Substantia nigra (tissue), 51 donors: ENCODE measurements at places on chromosomes 1 and 21.

DNA sequence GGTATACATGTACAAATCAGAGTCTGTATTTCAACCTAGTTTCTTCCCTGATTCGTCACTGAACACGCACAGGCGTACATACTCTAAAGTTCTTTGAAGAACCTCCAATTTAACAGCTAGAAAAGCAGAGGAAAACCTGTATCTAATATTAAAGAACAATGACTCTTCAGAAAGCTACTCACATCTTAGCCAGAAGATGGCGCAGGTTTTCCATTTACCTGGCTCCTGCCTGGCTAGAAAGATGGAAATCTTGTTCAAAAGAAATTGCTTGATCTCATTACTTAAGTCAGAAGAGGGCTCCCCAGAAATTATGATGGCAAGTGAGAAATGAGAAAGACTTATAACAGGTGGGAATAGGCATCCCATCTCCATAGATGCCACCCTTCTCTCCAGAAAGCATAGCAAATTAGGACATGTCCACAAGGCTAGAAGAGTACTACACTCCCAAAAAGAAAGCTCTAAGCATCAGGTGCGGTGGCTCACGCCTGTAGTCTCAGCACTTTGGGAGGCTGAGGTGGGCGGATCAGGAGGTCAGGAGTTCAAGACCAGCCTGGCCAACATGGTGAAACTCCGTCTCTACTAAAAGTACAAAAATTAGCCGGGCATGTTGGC lies 19.0 kb upstream of the L1TD1 start:
- DNase-seq: no peak

DNA sequence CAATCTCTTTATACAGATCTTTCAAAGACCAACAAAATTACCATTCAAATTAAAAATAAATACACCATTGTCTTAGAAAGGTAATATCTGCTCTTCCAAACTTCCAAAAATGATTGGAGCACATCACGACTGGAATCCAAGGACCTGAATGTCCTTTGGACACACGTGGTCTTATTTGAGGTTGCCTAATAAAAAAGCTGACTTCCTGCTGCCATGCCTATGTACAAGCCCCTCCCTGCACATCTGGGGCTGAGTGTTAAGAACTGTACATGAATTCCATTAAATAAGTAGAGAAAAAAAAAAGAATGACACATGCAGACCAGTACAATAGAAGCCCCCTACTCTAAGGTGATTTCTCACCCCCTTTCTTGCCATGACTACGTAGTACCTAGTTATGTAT lies 73.6 kb downstream of the SUSD4 start:
- DNase-seq: no peak

DNA sequence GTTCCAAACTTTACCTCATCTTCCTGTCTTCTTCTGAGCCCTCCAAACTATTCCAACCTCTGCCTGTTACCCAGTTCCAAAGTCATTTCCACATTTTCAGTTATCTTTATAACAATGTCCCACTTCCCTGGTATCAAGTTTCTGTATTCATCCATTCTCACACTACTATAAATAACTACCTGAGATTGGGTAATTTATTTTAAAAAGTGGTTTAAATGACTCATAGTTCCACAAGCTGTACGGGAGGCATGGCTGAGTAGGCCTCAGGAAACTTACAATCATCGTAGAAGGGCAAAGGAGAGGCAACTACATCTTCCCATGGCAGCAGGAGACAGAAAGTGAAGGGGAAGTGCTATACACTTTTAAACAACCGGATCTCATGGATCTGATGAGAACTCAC lies 428.5 kb upstream of the RGS18 start:
- DNase-seq: no peak

- no peak for DNase-seq
Measured at GRCh38 chr1:15353839-15354579, 55.7 kb upstream of the EFHD2 start.

DNA sequence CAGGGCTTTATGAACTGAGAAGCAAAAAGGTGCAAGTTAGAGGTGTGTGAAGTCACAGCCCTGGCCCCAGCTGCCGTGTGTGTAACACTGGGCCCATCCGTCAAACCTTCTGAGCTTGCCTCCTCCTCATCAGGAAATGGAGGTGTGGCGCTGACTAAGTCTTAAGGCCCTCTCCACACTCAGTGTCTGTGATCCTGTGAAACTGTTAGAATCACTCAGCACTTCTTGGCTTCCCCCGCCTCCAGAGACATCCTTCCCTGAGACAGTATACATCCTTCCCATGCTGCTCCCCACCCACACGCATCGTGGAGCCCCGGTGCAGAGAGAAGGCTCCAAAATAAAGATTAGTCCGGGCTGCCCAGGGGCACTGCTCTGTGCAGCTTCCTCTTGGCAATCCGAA lies 33.3 kb downstream of the LRP8 start:
- DNase-seq: no peak

- no peak for DNase-seq
Measured at GRCh38 chr1:65097076-65097475, 50.9 kb upstream of the AK4 start.

DNA sequence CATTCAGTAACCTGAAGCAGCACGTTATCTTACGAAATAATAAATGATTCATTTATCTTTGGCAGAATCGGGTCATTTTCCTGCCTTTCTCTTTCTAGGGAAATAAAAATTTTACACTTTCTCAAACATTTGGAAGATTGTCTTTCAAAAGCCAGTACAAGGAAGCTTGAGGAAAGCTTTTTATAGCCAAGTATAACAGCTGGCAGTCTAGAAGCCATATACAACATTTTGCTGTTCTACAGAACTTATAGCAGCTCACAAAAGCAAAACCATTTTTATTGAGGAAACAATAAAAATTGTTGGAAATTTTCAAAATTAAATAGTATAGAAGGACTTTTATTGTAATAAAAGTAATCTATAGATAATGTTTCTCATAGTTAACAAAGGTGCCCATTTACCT lies 448.6 kb downstream of the SMYD3 start:
- no peak for DNase-seq

- no peak for DNase-seq
Measured at GRCh38 chr1:64469977-64470664, at the start of gene CACHD1. Gene CACHD1, plus strand, starts transcription at chr1:64470129. Its CDS starts 616 bp downstream, at chr1:64470745.

GRCh38 chr1:51285055-51285454 lies 45.3 kb downstream of the TTC39A start:
- DNase-seq: no peak

GRCh38 chr1:209895709-209896108 lies 42.3 kb upstream of the SYT14 start:
- no peak for DNase-seq

GRCh38 chr1:23101887-23102286 lies 66.8 kb downstream of the LUZP1 start:
- DNase-seq: no peak

DNA sequence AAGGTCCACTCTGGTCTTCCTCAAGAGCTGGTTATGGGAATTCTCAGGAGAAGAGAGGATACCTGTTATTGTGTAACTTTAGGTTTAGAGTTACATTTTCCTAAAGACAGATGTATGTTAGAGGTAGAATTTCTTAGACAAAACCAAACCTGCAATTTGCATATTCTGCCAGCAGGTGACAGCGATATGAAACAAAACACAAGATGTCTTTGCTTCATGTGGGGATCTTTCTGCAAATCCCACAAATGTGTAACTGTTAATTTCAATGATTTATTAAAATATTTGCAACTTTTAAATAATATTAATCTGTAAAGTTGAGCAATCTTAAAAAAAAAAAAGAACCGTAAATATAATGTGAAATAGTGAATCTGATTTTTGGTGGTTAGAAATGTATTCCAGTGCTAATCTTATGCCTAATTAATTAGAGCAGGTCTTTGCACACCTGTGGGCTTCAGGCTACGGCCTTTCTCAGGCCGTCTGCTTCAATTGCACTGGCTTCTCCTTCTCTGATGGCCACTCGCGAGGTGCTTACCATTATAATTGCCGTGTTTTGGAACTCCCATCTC lies 33.4 kb downstream of the FAM78B start:
- no peak for DNase-seq

DNA sequence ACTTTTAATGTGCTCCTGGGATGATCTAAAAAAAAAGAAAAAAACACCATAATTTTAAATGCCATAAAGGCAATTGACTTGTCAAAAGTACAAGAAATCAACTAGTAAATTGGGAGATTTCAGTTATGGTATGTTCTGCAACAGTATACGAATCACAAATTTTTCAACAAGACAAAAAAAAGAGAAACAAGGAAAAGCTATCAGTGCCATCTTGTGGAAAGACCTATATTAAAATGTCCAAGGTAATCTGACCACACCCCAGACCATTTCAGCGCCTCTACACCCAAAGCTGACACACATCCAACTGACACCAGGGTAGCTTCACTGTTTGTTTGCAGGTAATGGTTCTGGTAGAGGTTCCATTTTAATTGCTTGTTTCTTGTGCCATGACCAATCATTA lies 5.0 kb upstream of the DUSP23 start:
- DNase-seq: no peak

DNA sequence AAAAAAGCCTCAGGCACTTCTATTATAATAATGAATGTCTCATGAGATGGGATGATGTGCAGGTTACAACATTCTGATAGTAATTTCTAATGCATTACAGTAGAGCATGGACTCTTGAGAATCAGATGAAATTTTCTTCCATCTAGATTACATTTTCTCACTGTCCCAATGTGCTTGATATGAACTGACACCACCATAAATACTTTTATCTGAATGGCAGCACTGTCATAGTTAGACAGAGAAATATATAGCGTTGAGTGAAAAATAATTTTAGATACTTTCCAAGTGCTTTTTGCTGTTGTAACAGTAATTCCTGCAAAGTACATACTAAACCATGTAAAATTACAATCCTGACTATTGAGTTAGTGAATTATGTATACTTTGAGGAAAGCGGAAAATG lies 630.1 kb downstream of the BRINP3 start:
- no peak for DNase-seq

GRCh38 chr1:149906570-149907075 lies 7.3 kb downstream of the BOLA1 start:
- no peak for DNase-seq

DNA sequence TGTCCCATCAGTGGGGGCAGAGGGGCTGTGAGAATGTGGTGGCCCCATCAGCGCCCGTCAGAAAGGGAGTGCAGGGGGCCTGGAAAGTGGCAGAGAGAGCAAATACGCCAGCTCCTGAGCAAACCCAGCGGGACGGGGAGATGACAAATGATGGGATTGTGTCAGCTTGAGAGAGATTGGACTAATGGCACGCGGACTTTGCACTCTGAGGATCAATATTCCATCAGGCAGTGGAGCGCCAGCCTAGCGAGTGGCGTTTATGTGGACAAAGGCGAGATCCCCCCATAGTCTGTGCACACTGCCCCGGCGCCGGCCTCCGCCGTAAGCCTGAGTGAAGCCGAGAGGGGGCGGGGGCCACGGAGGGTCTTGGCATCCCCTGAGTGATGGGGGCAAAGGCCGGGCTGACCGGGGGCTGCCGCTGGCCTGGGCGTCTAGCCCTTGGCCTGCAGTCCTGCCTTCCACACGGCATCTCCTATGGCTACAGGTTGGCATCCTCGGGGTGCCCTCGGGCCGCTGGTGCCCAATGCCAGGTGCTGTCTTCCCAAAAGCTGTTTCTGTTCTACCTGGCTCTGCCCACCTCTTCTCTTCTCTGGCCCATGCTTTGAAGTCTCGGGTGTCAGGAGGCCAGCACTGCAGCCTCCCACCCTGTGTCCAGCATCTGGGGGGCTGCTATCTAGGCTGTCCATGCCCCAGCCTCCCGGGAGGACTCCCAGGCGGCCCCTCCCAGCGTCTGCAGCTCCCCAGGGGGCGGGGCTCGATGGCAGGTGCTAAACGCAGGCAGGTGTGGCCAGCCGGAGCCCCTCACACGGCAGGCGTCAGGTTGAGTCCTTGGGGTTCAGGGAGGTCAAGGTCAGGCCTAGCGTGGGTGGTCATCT lies 46.5 kb downstream of the PRDM16 start:
- no peak for DNase-seq

DNA sequence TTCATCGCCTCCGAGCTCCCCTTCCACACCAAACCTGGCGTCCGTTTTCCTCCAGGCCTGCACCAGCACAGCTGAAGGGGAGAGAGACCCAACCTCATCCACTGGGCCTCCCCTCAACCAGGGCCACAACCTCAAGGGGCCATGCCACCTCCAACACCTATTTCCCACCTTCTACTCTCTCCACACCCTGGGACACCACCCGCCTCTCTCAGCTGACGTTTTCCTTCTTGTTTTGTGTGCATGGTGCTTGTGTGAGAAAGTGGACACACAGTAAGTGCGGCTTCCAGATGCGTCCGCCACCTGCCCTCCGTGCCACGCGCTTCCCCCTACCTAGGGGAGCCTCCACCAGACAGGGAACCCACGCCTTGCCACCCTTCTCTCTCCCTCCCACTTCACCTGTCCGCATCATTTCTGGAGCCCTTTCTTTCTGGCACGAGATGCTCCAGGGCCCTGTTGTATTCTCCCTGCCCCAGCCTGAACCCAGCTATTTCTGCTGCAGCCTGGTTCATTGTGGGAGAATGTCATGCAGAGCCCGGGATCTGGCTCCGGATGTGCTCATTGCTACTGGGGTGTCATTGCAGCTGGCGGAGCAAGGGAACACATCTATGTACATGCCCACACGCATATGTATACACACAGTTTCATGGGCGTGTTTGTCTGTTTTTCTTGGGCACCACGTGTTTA lies 1.3 kb upstream of the GNB1 start:
- no peak for DNase-seq

DNA sequence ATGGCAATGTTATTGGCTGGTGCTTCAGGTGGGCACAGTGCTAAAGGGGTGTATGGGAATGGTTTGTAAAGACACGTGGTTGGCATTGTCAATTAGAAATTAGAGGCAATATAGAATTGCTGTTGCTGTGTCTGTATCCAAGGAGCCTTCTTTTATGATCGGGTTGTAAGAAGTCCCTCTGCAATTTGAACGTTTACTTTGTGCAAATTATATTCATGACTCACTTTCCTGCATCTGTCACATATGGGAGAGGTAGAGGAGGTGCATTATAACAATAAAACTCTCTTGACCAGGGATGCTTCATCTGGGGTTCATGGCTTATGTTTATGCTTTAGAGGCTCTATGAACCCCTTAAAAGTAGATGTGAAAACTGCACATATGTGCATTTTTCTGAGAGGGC lies 130.4 kb upstream of the DNAH14 start:
- no peak for DNase-seq

GRCh38 chr1:101122452-101123166 lies 97.0 kb upstream of the DPH5 start:
- no peak for DNase-seq

GRCh38 chr1:82220754-82221153 lies 420.0 kb downstream of the ADGRL2 start:
- DNase-seq: no peak

DNA sequence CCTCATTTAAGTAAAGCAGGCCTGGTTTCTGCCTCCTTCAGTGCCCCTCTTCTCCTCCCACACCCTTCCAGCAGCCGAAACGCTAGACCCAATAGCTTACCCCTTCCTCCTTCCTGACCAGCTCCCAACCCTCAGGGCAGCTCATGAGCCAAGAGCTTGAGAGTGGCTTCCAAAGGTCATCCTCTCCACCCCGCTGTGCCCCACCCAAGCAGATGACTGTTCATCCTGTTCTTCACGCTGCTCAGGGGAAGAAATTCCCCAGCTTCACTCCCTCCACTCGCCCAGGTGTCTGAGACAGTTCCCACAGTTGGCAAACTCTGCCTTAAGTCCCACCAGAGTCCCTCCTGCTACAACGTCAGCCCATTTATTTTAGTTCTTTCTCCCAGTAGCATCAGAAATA lies 23.4 kb downstream of the ARHGEF19 start:
- DNase-seq: no peak

GRCh38 chr1:219805191-219805590 lies 123.2 kb downstream of the SLC30A10 start:
- no peak for DNase-seq

- no peak for DNase-seq
Measured at GRCh38 chr21:45019076-45019886, 55.1 kb upstream of the ADARB1 start.
